NCI-H774 (cell line): ENCODE measurements at places on chromosomes 13 and 19.

DNA sequence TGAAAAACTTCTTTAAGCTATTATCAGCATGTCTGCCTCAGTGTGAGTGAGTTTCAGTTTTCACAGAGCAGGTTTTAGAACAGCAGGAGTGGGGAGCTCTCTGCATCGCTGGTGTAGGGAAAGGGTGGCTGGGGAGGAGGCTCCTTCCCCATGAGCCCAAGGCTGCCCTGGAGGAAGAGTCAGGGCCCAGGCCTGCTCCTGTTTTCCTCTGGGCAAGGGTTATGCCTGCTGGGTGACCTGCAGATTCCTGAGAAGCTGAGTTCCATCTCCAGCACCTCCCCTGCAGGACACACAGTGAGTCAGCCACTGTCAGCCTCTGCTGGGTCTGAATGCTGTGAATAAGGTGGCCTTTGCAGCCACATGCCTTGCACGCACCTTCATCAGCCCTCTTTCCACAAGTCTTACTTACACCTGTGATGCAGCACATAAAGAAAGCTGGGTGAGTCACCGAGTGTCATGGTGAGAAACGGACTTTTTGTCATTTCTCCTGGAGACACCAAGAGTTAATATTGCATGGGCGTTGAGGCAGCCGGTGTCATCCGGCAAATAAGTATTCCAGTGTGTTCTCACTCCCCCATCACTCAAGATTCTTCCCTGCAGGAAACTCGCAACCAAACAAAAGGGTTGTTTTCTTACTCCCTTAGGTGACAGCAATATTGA lies 186.4 kb upstream of the KL start:
- no peak for DNase-seq

DNA sequence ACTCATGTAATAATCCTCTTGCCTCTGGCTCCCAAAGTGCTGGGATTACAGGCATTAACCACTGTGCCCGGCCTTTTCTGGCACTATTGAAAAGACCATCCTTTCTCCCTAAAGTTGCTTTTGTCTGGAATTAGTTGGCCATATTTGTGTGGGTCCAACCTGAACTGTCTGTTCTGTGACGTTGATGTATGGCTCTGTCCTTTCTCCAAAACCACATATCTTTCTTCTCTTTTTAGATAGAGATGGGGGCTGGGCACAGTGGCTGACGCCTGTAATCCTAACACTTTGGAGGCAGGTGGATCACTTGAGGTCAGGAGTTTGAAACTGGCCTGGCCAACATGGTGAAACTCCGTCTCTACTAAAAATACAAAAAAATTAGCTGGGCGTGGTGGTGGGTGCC lies 17.9 kb downstream of the DNM2 start:
- no peak for DNase-seq

- DNase-seq, result no peak
These were observed 197.2 kb downstream of the NUFIP1 start for GRCh38 chr13:44792096-44792495.

DNA sequence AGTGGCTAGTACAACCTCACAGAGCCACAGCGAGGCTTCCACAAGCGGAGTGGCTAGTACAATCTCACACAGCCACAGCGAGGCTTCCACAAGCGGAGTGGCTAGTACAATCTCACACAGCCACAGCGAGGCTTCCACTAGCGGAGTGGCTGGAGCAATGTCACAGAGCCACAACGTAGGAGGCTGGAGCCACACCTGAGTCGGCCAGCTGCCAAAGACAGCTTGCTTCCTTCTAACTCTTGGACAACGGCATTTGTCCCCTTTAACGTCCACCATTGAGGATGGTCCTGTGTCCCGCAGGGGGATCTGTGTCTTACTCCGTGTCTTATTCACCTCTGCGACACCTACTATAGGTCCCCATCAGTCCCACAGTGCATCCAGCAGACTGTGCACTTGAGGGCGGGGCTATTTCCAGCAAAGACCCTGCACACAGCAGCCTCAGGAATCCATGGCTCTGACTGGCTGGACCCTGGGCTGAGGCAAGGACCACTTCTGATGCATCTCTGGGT lies 3.7 kb downstream of the ZNF787 start:
- no peak for DNase-seq

DNA sequence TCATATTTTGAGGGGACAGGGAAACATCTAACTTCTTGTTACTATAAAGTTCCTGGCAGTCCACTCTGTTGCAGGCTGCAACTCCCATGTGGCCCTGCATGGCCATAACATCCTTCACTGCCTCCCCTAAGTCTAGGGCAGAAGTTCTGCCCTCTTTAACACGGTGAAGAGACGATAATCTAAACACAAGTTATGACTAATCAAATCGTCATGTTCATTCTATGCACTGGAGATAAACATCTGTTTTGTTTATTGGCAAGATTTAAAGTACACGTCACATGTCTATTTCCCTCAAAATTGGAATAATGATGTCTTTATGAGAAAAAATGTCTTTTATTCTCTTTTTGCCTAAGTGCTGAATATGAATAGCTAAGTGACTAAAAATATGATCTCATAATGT lies 1629.4 kb downstream of the PCDH9 start:
- no peak for DNase-seq

DNA sequence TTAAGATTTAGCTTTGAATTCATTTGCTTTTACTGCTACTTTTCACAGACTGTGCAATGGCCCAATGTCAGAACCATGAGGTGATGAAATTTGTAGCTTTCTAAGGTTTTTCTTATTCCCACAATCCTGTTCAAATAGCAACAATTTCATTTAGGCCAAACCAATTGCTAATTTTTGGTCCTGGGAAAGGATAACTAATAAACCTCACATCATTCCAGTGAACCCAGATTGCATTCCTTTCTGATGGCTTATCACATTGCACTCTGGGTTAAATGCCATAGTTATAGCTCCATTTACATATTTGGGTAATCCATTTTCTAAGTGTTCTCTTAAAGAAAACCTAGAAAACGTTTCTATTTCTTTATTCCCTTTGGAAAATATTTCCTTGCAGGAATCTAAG lies 22.9 kb upstream of the POMP start:
- no peak for DNase-seq

- no peak for DNase-seq
These were observed 13.3 kb downstream of the PALM3 start for GRCh38 chr19:14048443-14049153.

- DNase-seq, result no peak
These were observed 195.6 kb downstream of the GGACT start for GRCh38 chr13:100392709-100393630.

DNA sequence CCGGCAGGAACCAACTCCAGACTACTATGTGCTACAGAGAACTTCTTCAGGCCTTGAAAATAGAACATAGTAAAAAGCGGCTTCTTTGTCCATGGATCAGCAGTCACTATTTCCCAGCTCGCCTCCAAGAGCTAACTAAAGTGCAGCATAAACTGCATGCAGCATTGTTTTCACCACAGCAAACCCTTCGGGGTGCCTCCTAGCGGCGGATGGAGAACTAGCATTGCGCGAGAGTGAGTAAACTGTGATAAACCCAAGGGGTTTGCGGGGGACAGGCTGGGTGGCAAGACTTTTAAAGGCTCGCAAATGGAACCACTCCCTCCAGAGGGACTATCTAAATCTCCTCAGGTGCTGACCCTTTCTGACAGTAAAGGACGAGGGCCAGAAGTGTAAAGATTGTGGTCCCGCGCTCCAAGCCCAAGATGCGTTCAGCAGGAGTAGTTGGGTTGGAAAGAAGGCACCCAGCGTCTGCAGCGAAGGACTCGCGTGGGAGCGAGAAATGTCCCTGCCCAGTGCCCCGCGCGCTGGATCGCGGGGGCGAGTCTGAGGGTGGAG lies 21.5 kb upstream of the SGCG start:
- no peak for DNase-seq

- no peak for DNase-seq
These were observed 36.6 kb downstream of the KLF2 start for GRCh38 chr19:16361254-16361653.
